ENCODE measurements at places on chromosomes 11 and 22. TPM values are rescaled to one million over a fixed set of nuclear protein-coding genes. Genes with fewer than 3 reads are reported as not detected.

- no peak for DNase-seq
These were observed 3.7 kb downstream of the GRIK4 start for GRCh38 chr11:120515186-120515723.

DNA sequence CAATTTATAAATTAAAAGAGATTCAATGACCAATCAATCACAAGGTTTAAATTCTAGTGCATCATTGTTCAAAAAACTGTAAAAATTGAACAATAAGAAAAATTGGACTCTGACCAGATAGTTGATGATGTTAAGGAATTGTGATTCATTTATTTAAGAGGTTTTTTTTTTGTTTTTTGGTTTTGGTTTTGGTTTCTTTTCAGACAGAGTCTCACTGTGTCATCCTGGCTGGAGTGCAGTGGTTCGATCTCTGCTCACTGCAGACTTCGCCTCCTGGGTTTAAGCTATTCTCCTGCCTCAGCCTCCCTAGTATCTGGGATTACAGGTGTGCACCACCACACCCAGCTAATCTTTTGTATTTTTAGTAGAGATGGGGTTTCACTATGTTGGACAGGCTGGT is 17.1 kb upstream of the EIF3M start:
- DNase-seq: no peak

- no peak for DNase-seq
These were observed 2.3 kb upstream of the SLC25A1 start for GRCh38 chr22:19180740-19181410.

Gene DAGLA
- 1.5 TPM for total RNA-seq

Gene SIK2
- 8.1 TPM for total RNA-seq

DNA sequence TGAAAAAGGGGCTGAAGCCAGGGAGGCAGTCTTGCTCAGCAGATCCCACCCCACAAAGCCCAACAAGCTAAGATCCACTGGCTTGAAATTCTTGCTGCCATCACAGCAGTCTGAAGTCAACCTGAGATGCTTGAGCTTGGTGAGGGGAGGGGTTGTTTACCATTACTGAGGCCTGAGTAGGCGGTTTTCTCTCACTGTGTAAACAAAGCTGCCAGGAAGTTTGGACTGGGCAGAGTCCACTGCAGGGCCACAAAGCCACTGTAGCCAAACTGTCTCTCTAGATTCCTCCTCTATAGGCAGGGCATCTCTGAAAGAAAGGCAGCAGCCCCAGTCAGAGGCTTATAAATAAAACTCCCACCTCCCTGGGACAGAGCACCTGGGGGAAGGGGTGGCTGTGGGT is 746.1 kb upstream of the LRRC4C start:
- no peak for DNase-seq

- no peak for DNase-seq
These were observed 2.2 kb upstream of the ZFTA start for GRCh38 chr11:63770763-63771162.

DNA sequence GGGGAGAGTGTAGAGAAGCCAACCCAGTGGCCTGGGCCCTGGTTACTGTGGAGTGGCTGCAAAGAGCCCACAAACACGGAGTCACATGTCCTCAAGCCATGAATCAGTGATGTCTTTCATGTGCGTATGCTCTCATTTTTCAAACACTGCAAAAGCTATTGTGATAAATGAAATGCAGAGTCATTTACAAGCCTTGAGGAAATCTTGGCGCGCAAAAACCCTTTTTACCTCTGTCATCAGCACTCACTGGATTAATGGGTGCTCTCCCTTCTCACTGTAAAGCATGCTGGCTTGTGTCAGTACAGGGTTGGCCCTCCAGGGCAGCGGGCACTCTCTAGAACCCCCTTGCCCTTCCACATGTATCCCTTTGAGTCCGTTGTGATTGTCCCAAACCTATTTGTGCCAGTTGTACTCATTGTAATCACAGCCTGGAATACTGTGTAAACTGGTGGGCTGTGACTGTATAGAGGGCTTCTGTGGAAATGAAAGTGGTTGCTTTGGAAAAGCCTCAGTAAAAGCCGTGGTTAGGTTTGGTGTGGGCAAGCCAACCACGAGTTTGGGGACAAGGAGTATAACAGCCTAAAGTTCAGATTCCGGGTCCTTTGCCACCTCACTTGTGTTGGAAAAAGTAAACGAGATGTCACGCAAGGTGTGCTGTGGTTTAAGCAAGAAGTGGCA is 10.4 kb downstream of the GNAZ start:
- DNase-seq: no peak

DNA sequence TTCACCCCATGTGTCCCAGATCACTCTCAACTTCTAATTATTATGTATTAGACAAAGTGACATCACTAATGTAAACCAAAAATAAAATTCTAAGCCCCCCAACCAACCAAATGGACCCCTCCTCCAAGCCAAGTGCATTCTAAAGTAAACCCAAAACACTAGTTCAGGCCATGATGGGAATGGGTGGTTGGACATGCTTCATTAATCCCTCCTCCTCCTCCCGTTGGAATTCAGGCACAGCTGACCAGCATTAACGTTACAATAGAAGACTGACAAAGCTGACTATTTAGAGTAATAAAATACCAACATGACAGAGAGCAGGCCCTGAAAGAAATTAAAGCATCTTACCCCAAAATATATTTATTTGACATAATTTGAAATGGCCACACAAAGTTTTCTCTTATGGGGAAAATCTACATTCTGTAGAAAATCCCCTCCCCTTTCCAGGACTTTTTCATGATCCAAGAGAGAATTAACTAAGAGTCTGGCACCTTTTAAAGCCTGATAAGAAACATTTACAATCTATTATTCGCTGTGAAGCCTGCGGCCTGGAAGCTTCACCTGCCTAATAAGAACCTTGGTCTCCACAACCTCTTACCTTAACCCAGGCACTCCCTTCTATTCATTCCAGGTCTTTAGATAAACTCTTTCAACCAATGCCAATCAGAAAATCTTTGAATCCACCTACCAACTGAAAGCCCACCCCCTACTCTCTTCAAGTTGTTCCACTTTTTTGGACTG is 948.5 kb upstream of the CCDC90B start:
- DNase-seq: no peak

- DNase-seq: no peak
These were observed 2.4 kb upstream of the GALNT18 start for GRCh38 chr11:11624204-11624603.

- DNase-seq: no peak
These were observed 85.0 kb upstream of the EIF3D start for GRCh38 chr22:36613958-36614357.

- DNase-seq: no peak
These were observed 3.1 kb downstream of the BCO2 start for GRCh38 chr11:112178428-112178827.

DNA sequence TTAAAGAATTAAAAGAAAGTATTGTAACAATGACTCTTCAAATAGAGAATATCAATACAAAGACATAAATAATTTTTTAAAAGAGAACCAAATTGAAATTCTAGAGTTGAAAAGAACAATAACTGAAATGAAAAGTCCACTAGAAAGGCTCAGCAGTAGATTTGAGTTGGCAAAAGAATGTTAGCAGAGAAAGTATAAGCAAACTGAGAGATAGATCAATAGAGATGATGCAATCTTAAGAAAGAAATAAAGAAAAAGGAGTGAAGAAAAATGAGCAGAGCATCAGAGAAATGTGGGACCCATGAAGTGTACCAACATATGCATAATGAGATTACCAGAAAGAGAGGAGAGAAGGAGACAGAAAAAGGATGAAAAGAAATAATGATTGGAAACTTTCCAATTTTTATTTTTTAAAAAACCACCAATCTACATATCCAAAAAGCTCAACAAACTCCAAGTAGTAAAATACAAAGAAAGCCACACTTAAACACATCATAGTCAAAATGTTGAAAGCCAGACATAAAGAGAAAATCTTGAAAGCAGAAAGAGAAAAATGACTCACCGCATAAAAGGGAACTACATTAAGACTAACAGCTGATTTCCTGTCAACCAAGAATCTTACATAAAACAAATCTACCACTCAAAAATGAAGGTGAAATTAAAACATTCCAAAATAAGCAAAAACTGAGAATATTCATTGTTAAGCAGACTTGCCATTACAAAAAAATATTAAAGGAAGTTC is 20.9 kb downstream of the NCF4 start:
- no peak for DNase-seq

GRCh38 chr22:25666308-25666707 is 75.7 kb upstream of the MYO18B start:
- no peak for DNase-seq

Gene CELSR1
- 0.73 TPM for total RNA-seq

DNA sequence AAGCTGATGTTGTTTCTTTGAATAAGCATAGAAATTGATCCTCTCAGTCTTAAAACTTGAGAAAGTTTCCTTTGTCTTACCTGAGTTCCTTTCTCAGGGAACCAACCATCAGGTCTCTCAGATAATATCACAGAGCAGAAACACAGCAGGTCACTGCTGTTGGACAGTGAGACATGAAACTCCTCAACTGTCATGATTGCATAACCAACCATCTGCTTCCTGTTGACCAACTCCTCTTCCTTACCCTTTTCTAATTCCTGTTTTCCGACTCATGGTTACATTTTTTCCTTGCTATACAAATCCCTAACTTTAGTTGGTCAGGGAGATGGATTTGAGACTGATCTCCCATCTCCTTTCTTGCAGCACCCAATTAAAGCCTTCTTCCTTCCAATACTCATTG is 845.3 kb downstream of the FAM181B start:
- no peak for DNase-seq

DNA sequence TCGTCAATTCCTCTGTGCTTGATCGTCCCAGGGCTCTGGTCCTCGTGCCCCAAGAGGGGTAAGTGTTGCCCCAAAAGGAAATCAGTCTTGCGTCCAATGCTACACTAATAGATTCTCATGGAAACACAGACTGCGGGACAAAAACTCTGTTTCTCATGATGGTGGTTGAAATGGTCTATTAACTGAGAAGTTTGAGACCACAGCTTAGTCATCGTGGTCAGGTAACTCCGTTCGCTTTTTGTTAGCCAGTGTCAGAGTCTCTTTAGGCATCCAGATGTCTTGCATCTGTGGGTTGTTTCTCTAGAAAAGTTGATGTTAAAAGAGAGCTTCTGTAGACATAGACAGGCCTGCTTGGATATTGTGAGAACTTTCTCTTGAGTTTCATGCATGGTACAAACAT is 104.6 kb upstream of the SORL1-AS1 start:
- DNase-seq: no peak

- DNase-seq: no peak
These were observed 5.8 kb downstream of the VSTM5 start for GRCh38 chr11:93844568-93844967.

GRCh38 chr11:127066401-127067090 is 66.0 kb upstream of the KIRREL3 start:
- DNase-seq: no peak

DNA sequence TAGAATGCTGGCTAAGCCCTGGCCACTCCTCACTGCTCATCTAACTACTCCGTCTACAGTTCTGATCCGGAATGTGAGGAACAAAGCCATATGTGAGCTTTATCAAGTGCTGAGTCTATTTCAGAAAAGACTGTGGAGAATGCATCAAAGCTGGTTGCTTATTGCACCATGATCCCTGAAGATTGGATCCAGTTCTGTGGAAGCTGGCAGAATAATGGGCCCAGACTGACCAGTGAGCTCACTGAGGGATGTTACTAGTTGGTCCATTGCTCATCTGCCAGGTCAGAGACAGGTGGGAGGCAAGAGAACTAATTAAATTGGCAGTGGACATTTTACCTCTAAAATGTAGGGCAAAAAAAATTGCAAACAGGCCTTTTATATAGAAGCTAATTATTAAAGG is 681.3 kb downstream of the NTM start:
- no peak for DNase-seq

- DNase-seq: no peak
These were observed 173.2 kb upstream of the SORL1-AS1 start for GRCh38 chr11:121625777-121626506.

DNA sequence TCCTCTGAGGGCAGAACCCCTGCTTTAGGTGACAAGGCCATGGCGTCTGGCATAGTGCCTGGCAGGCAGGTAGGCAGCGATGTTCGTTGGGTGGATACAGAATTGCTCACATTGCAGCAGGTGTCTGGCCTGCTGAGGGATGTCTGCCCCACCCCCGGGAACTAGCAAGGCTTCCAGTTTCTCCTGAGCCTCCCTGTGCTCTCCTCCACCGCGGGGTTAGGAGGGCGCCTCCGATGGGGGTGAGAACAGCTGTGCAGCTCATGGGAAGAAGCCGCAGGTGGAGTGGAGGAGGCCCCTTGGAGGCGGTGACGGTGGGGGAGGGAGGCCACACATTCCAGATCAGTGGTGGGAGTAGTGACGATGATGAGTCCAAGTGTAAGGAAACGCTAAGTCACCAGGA is 48.3 kb upstream of the JAM3 start:
- DNase-seq: no peak

DNA sequence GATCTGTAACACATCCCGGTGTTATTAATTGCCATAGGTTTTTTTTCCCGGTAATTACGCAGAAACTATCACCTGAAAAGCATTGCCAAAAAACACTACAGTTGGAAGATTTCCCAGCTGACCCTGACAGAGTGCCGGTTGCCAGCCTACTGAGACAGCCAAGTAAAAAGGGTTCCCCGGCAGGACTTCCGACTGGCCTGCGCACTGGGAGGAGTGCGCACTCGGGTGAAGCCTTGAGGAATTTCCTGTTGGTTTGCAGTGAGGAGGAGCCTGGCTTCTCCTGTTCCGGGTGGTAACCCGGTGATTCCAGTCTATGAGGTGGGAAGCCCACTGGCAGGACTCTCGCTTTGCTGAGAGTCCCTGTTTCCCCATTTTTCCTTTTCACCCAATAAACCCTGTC is 52.1 kb downstream of the CNTF start:
- no peak for DNase-seq

GRCh38 chr11:38302564-38302963 is 1704.5 kb upstream of the RAG2 start:
- DNase-seq: no peak

Gene ACCS
- total RNA-seq: 2.8 TPM

DNA sequence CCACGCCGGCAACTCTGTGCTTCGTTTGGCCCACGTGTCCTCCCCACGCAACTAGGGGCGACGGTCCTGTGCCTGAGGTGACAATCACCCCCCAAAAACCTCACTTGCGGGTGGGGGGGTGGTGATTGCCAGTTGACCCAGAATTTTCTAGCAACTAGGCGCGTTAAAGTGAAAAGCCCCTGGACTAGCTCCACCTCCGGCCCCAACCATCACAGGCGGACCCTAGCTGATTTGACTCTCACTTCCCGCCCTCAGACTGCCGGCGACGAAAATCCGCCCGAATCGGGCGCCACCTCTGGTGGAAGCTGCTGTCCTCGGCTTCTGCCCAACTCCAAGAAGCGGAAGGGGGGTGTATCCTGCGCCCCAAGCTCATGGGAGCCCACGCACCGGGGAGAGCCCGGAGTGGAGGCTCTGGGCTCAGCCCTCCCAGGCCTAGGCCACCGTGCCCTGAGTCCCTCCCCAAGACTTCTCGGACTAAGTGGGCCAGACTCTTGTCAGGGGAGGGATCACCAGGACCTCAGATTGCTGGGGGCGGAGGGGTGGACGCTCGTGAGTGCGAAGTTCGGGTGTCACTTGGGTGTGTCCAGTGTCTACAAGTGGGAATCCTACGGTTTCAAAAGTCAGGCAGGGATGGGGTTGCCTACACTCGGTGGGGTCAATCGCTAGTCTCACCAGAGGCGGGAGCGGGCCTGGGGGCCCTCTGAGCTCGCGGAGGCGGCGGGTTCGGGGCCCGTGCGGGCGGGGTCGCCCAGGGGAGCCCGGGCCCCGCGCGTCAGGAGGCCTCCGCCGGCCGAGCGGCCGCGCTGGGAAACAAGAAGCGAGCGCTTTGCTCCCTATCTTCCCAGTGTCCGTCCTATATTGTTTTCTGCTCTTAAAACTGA is 12.3 kb downstream of the PAX6 start:
- DNase-seq: no peak
